ENCODE measurements at places on chromosomes 7 and 10.

DNA sequence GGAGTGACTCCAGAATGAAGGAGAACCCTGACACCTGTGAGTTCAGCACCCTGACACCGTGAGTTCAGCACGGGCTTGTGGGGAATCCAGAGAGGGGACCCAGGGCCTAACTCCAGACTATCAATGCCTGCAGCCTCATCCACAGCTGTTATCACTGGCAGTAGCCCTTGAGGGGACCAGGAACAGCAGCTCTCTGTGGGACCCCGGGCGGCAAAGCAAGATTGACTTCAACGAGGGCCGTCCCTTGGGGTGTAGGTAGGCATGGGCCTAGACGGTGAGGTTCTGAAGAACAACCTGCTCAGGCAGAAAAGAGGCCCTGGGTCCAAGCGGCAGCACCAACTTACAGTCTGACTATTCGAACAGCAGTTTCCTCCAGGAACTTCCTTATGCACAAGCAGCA, 8.9 kb downstream of the GRID1 start:
- no peak for DNase-seq

- no peak for DNase-seq
Observed at GRCh38 chr10:77266242-77266641, 371.4 kb downstream of the KCNMA1 start.

DNA sequence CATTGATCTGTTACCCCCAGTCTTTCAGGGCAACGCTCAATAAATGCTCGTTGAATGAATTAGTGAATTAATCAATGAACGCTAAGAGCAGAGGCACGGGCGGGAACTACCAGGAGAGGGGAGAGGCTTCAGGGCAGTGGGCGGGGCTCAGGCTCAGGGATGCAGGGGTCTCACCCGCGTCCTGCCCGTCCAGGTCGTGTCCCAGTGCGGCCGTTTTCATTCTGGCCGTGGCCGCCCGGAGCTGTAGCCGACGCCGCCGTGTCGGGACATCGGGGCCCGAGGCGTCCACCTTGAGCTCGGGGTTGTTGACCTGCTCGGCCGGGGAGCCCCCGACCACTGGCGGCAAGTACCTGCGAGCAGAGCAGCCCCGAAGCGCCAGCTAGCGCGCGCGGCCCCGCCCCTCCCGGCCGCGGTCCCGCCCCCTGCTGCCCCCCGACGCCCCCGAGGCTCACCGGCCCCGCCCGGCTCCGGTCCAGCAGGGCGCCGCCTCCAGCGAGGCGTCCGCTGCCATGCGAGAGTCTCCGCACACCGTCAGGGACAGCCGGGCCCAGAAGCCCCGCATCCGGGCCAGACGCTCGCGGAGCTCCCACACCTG, 2.8 kb upstream of the GAL3ST4 start:
- DNase-seq = no peak

DNA sequence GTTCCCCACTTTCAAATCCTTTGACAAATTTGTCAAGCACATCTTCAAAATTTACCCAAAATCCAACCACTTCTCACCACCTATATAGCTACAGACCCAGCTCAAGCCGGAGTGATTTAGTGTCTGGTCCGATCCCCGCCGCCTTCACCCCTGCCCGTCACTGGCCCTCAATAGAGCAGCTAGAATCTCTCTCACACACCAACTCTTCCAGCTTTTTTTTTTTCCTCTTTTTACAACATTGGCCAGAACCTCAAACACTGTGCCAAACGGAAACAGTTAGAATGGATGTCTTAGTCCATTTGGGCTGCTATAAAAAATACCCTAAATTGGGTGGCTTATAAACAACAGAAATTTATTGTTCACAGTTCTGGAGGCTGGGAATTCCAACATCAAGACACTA, 41.1 kb upstream of the TMEM72 start:
- DNase-seq = no peak

- no peak for DNase-seq
Observed at GRCh38 chr7:69373171-69374043, 224.9 kb upstream of the AUTS2 start.

GRCh38 chr10:20512631-20513030, 384.5 kb downstream of the NEBL start:
- no peak for DNase-seq

All from NCI-H774 (cell line).